ENCODE measurements at places on chromosomes 5 and 9.

DNA sequence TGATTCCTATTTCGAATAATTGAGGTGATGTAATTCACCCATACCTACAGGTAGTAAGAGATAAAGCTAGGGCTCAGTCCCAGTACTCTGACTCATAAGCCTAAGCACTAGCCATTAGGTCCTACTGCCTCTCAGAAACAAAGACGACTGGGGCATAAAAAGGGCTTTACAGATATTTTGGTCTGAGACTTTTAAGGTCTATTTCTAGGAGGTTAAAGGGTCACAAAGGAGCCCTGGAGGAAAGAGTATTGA, 69.8 kb downstream of the SGCD start:
- no peak for DNase-seq

- DNase-seq: no peak
Measured at GRCh38 chr5:166938071-166938470, 1353.4 kb upstream of the WWC1 start.

DNA sequence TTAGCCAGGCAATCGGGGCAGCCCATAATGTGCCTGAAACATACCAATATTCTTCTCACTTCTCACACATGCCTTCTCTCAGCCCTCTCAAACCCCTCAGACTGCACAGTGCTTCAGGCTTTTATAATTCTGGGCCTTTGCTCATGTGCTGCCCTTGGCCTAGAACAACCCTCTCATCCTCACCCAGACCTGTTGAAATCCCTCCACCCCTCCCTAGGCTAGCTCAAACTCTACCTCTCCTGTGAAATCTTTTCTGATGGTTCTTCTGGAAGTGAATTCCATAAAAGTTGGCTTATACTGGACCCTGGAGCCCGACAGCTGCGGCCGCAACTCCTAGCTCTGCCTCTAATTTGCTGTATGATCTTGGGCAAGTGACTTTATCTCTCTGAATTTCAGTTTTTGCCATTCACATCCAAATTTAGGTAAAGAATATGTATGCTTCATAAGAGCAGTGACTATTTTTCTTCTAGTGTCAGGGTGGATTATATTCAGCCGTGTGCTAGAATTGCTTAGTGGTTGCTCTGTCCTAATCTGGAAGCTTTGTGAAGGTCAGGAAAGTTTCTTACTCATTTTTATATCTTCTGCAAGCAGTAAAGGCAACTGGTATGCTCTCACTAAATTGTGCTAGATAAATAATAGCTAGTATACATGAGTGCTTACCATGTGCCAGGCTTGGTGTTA, 221.4 kb downstream of the MAPKAP1 start:
- no peak for DNase-seq

- no peak for DNase-seq
Measured at GRCh38 chr5:144812763-144813162, 642.1 kb downstream of the KCTD16 start.
